ENCODE measurements at places on chromosomes 3 and 15. TPM values are rescaled to one million over a fixed set of nuclear protein-coding genes. Genes with fewer than 3 reads are reported as not detected.

Gene CLDN1
- polyA plus RNA-seq = 1.3 TPM

Gene ANKRD63
- 0.68 TPM for polyA plus RNA-seq

Gene LHFPL4
- 0.02 TPM for polyA plus RNA-seq

Gene GASK1A
- 1.5 TPM for polyA plus RNA-seq

All from right cardiac atrium (tissue), 5 donors.